Esophagus squamous epithelium (tissue), 5 donors: ENCODE measurements at places on chromosomes 1 and 21.

- no peak for DNase-seq
Observed at GRCh38 chr1:196558411-196558810, 49.8 kb downstream of the KCNT2 start.

- DNase-seq = no peak
Observed at GRCh38 chr1:210339500-210339899, 10.8 kb downstream of the HHAT start.

- no peak for DNase-seq
Observed at GRCh38 chr1:89578946-89579684, 53.8 kb upstream of the LRRC8C start.

- no peak for DNase-seq
Observed at GRCh38 chr1:161763522-161764098, 2.5 kb upstream of the ATF6 start.

- DNase-seq = no peak
Observed at GRCh38 chr1:116842654-116843053, 67.1 kb upstream of the PTGFRN start.

DNA sequence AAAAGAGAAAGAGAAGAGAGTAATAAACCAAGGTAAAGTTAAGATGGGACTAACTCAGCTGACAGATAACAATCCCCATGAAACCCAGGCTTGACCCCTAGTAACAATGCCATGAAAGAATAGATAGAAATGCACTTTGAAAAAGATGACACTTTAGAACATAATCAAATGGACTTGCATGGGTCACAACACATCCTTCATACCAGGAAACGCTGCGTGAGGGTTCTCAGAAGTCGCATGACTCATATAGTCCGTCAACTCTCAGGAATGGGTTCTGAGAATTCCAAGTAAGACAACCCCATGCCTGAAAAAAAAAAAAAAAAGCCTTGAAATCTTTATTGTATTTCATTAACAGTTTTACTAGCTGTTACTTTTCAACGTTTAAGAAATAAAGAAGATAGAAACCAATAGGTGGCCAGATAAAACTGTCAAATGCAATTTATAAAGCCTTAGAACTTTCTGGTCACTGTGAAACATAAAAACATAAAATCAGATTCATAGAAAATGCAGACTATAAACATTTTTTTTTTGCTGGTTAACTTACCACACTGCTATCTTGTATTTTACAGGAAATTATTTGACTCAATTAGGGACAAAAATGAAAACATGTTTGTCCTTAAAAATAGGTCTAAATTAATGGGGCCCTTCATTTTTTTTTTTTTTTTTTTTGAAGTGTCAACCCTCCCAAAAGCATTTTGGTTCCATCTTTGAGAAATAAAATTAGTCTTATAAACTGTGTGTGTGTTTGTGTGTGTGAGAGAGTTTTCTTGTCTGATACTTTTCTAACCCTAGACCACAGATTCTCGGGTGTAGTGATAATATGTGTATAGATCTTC is 202.1 kb downstream of the NCAM2 start:
- DNase-seq = no peak

DNA sequence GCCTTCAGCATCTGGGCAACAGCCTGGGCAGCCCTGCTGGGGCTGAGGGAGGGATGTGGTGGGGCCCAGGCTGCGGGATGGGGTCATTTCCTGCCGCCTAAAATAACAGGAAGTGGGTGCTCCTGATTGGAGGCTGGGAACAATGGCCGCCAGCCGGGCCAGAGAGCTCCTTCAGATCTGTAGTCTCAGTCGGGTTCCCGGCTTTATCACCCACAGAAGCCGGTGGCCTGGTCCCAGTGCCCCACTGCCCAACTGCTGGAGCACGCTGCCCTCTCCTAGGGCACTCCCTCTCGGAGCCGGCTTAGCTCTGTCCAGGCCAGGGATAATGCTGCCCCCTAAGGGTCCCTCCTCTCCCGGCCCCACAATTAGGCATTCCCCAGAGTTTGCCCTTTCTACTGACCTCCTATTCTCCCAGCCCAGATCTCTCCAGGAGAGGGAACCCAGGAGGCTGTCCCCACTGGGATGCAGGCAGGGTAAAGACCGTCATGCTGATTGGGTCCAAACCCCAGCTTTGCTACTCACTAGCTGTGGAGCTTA is 5.1 kb downstream of the MAP7D1 start:
- no peak for DNase-seq

- DNase-seq = no peak
Observed at GRCh38 chr1:205447457-205448341, 8.1 kb downstream of the BLACAT1 start.

GRCh38 chr1:93313026-93313425 is 32.7 kb upstream of the DR1 start:
- no peak for DNase-seq

GRCh38 chr1:181134543-181135436 is 46.3 kb downstream of the IER5 start:
- no peak for DNase-seq

DNA sequence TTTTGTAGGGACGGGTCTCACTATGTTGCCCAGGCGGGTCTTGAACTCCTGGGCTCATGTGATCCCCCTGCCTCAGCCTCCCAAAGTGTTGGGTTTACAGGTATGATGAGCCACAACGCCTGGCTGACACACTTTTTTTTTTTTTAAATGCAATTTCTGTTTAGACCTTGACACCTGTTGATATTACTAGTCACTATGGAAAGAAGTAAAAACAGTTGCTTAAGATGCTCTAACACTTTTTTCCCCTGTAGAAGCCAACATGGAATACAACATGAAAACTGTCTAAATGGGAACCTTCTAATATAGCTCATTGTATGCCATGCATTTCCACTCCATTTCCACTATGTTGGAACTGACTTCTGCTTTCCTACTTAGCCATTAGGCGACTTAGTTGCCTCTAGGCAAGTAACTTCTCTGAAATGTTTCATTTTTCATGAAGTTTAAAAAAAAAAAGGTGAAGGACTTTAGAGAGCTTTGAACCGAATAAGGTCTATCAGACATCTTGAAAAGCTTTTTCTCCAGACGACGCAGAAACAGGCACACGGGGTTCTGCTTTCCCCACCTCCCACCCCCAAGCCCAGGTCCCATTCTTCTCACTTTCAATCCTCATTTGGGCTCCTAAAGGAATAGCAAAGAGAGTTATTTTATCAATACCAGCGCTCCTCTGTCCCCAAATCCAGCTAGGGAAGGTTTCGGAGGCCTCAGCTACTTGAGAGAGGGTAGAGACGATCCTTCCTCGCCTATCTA is 648 bp upstream of the DR1 start:
- DNase-seq = no peak
